ENCODE measurements at places on chromosomes 4 and X.

DNA sequence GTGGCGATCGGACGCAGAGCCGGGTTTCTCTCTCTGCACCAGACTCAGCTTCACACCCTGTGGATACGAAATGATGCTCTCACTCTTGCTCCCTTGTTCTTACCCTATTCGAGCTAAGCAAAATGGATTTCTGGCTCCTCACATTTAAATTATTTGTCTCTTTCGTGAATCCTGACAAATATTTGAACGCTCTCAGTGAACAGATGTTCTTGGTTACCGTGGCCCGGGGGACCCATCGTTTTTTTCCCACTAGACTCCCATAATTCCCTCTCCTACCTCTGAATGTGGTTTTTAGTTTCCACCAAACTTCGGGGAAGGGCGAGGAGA is 630 bp downstream of the SMARCA5 start:
- DNase-seq, result no peak

DNA sequence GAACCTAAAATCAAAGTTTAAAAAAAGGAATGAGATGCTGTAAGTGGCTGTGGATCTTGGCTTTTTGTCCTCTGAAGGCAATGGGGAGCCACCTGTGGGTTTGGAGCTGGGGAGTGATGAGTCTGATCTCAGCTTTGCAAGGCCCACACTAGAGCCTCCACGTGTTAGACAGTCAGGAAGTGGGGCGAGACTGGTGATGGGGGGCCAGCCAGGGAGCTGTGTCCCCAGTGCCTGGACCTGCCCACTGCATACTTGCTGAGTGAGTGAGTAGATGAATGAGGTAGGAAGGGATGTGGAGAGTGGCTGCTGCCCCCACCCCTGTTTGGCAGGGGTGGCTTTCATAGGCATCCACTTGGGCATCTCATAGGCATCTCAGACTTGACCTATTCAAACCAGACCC is 84.0 kb downstream of the NHSL2 start:
- DNase-seq, result no peak

DNA sequence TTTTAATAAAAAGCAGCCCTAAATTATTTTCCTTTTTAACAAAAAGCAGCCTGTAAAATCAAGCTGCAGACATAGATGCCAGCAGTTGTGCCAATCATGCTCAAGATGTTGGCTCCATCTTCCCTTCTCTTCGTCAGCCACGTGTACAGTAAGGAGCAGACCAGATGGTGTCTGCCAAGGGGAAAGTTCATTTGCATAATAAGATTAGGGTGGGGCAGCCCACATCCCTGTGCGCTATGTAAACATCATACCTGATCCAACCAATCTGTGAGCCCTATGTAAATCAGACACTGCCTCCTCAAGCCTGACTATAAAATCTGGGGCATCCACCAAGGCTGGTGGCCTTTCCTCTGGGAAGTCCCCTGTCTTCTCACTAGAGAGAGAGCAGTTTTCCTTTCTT is 23.1 kb upstream of the C1GALT1C1 start:
- no peak for DNase-seq

- no peak for DNase-seq
Measured at GRCh38 chr4:610411-611261, 14.7 kb upstream of the PDE6B start.

Measured in GM12892 (cell line).